Adrenal gland (tissue), 19 donors: ENCODE measurements at places on chromosomes 2 and 18. TPM values are rescaled to one million over a fixed set of nuclear protein-coding genes. Genes with fewer than 3 reads are reported as not detected.

DNA sequence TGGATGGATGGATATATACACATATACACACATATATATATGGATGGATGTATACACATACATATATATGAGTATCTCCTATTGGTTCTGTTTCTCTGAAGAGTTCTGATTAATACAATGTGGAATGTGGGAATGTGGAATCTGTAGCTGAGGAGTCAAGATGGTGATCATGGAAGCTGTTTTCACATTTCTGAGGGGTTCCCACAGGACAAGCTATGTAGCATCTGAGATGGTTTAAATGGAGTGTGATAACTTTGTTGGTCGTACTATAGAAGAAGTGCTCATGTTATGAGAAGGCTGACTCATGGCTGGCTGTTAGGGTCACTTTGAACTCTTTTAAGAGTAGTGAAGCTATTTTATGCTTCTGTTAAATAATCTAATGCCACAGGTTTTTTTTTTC, 279.7 kb downstream of the MEIS1 start:
- H3K27me3 ChIP-seq = no peaks in the 10 kb centered on the region
- no peaks in the 10 kb centered on the region for H3K36me3 ChIP-seq
- no peak overlapping the region for H3K27ac ChIP-seq
- no peak for DNase-seq

The TBC1D8 gene
- total RNA-seq = 9.7 TPM

The PRSS56 gene
- total RNA-seq = not detected

DNA sequence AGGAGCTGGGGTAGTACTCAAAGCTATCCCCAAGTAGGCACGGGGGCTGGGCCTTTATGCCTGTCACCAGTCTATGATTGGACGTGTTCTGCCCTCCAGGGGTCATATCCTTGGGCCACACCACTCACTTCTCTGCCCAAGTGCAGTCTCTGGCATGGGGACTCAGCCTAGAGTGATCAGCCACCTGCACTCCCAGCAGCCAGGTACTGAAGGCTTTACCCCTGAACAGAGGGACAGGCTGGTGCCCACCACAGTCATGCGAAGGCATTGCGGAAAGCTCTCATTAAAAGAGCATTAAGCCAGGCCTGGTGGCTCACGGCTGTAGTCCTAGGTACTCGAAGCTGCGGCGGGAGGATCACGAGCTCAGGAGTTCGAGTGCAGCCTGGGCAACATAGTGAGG, 199.4 kb downstream of the AGAP1 start:
- no peaks in the 10 kb centered on the region for H3K27me3 ChIP-seq
- no peak overlapping the region for H3K27ac ChIP-seq
- H3K4me3 ChIP-seq = no peak overlapping the region
- no peaks in the 10 kb centered on the region for H3K36me3 ChIP-seq

DNA sequence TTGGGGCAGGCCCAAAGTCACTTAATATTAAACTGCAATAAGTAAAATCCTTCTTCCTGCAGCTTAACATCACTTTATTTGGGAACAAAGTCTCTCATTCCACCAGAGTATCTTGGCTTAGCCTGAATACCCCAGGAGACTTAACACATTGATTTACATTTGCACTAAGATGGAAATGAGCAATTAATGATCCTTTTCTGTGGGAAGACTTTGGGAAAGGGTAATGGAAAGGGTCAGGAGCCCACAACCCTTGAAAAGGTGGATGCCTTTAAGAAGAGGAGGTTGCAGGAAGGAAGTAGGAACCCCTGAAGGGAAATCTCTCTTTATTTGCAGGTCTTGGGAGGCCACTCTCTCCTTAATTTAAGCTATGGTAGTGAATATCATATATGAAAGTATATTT, 28.0 kb upstream of the BARD1 start:
- no peaks in the 10 kb centered on the region for H3K4me1 ChIP-seq
- H3K36me3 ChIP-seq = no peaks in the 10 kb centered on the region
- H3K27me3 ChIP-seq = no peaks in the 10 kb centered on the region
- DNase-seq = no peak
- H3K4me3 ChIP-seq = no peak overlapping the region
- H3K27ac ChIP-seq = no peak overlapping the region

DNA sequence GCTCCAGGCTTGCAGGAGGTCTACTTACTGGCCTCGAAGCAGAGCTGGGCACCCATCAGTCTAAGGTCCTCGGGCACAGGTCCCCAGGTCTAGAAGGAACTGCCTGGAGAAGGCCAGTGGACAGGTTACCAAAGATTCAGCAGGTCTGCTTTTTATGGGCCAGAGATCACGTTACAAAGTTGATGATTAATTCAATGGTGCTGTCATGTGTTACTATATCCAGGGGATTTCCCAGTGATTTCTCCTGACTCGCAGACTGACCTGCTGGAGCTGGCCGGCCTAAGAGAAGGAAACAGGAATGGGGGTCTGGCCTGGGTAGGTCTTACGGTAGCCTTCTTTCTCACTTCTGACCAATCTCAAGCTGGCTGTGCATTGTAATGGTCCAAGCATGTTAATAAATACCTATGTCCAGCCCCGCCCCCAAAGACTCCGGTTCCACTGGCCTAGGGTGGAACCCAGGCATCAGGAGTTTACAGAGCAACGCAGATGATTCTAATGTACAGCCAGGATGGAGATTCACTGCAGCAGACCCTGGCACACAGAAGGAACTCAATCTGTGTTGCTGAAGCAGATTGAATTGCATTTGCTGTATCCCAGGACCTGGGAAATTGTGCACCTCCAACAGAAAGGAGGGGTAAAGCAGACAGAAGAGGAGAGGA, at the start of gene NEURL3:
Gene NEURL3, minus strand, starts transcription at position 127 of the 659 bp plus-strand sequence. Its CDS starts 71 bp downstream, at position 56.
- DNase-seq = no peak
- H3K27ac ChIP-seq = no peak within 1 kb of the TSS
- H3K27me3 ChIP-seq = peaks cover 8% of the 10 kb centered on the region
- peaks cover 3% of the 10 kb centered on the region for H3K4me1 ChIP-seq
- no peak within 1 kb of the TSS for H3K4me3 ChIP-seq
